NCI-H1436 treated with DMSO at 0.1 percent for 48 hours (cell line): ENCODE measurements at places on chromosomes 1 and 21.

DNA sequence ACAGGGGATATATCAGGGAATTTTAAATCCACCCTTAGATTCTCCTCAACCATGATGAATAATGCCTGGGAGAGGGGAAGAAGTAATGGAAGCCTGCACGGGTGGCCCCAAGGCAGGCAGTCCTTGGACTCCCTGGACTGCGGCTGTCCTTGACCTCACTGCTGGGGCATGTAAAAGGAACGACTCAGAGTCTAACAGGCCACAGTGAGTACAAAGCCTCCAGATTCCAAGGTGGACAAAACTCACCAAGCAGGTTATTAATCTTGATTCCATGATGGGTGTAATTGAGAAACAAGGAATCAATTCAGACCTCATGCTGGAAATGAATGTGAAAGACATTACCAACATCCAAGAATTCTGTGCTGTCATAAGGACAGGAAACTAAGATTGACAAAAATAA lies 13.0 kb upstream of the ARHGAP29 start:
- no peak for DNase-seq

- no peak for DNase-seq
Measured at GRCh38 chr1:35714921-35715567, 3.6 kb downstream of the C1orf216 start.

GRCh38 chr1:60245324-60245723 lies 171.8 kb upstream of the C1orf87 start:
- no peak for DNase-seq

- no peak for DNase-seq
Measured at GRCh38 chr1:116574581-116575291, 3.9 kb upstream of the CD58 start.

DNA sequence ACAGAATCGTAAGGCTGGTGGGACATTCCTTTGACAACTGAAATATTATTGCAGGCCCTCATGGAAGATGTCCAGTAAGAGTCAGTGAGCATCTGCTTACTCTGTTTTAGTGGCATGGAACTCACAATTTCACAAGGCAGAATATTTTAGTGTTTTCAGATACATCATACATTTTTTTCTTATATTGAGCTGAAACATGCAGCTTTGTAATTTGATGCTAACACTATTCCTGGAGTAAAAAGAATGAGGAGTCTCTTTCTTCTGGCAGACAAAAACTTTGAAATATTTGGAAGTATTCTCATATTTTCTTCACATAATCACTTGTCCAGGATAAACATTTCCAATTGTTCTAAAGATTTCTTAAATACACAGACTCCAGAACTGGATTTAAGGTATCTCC lies 17.7 kb downstream of the CLDN17 start:
- no peak for DNase-seq

DNA sequence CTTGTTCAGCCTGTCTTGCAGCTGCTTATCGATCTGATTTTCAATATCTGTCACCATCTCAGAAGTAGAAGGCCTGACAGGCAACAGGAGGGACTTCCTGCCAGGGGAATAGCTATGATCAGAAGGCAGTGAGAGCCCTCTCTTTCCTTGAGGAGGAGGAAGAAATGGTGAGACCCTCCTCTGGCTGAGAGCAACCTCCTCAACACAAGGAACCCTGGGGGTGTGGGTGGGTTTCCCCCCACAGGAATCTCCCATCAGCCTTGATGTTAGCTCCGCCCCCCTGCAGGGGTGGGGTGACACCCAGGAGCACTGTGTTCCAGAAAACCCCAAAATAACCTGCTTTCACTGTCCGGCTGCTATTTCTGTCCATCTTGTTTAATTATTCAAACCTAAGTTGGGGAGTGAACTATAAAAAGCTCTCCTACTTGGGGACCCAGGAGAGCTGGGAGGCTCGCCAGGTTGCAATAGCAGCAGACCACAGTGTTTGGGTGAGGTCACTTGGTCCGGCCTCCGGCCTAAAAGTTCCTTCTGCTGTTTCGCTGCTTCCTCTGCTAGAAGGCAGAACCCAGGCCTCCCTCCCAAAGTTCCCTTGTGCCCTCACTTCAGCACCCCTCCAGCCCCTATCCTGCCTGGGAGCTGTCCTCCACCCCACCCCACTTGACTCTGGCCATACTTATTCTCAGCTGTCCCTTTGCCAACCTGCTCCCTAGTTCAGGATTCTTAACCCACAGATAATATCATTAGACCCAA lies 7.8 kb upstream of the MEF2D start:
- DNase-seq: no peak

DNA sequence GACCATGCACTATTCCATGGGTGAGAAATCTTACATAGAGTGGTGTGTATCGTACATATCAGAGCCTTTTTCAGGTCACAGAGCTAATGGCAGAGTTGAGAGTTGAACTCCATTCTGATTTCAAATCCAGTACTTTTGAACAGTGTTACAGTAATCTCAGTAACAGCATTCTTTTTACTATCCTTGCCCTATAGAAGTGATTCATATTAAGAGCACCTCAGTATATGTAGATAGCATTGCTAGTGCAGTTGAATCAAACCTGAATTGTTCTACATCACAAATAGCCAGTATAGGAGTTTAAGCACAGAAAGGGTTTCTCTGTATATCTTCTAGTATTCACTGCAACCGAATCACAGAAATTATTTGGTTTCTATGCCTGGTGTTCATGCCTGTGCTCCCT lies 11.4 kb upstream of the GBP6 start:
- no peak for DNase-seq

DNA sequence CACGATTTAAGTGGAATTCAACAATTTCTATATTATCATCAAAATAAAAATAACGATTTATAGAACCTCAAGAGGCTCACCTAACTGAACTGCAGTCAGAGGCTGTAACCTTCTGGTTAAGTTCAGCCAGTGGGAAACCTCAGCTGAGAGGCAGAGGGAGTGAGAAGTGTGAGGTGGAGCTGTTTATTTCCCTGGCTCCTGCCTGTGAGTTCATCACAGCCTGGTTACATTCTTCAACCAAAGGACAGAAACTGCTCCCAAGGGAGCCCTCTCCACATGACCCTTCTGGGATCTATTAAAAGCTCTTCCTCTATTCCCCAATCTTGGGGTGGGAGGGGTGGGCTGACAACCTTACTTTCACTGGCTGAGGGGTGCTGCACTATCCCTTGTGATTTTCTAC lies 22.2 kb downstream of the DYNLT5 start:
- DNase-seq: no peak

DNA sequence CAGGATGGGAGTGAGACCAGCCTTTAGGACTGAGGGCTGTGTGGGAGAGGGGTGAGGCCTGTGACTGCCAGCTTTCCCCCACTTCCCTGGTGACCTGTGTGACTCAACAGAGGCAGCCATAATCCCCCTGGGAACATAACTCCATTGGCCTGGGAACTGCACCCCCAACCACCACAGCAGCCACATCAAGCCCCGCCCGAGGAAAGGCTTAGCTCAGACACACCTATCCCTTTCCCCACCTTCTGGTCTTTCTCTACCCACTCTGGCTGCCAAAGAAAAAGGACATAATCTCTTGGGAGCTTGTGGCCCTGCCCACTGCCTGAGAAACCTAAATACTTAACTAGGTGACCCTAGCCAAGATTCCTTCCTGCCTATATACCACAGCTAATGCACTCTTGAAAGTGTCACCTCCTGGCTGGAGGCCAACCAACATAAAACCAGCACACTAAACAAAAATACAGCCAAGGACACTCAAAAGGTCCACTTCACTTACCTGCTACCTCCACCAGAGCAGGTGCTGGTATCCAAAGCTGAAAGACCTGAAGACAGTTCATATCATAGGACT lies 406.6 kb upstream of the CAMK1G start:
- DNase-seq: no peak

DNA sequence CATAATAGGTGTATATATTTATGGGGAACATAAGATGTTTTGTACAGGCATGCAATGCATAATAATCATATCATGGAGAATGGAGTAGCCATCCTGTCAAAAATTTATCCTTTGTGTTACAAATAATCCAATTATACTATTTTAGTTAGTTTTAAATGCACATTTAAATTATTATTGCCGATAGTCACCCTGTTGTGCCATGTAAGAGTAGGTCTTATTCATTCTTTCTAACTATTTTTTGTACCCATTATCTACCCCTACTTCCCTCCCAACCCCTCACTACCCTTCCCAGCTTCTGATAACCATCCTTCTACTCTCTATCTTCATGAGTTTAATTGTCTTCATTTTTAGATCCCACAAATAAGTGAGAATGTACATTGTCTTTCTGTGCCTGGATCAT lies 8.3 kb upstream of the VN1R5 start:
- no peak for DNase-seq

DNA sequence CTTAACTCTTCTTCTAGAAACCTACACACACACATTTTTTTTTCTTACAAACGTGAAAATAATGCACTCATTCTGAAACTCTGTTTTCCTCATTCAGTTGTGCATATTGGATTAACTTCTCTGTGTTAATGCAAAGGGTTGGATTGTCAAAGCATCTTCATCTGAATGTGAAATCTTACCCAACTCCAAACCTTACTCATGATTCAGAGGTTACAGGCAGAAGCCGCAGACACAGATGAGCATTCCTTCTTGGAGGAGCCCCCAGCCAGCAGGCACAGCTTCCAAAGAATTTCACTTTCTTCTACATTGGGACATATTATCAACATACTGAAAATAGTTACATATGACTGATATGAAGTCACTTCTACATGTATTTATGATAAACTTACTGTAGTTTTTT lies 15.7 kb downstream of the PATJ start:
- no peak for DNase-seq

DNA sequence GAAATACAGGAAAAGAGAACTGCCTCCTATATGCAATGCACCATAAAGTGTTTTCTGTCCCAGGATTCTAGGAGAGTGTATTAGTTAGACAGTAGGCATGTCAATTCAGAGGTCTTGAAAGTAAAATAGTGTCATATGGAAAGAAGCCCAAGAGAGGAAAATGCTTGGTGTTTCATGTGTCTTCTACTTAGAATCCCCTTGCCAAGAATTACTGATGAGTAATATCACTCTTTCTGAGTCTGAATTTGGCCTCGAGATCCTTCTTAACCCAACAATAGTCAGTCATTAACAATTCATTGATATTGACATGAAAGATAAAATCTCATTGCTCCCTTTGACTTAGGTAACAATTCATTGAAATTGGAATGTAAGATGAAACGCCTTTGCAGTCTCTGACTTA lies 972.2 kb downstream of the TTLL7 start:
- DNase-seq: no peak

DNA sequence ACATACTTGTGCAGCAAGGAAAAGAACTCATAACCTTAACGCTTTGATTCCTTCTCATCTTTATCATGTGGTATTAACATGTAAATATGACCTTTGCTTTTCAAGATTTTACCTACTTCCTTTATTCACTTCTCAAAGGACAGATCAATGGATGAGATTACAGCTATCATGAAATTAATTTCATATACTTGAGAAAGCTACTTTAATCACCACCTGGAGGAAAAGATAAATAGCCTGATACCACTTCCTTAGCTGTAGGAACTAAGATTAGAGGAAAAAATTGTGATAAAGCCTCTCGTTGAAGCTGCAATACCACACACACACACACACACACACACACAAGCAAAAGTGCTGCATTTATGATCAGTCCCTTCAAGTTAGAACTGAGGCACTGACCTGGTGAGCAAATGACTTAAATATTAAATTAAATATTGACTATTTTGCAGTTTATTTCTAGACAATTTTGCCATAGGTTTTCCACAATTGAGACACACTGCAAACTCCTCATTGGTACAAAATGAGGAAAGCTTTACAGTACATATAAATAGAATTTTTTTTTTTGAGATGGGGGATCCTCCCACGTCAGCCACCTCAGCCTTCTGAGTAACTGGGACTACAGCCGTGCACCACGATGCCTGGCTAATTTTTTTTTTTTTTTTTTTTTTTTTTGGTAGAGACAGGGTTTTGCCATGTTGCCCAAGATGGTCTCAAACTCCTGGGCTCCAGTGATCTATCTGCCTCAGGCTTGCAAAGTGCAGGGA lies 27.2 kb upstream of the DMRTB1 start:
- no peak for DNase-seq

DNA sequence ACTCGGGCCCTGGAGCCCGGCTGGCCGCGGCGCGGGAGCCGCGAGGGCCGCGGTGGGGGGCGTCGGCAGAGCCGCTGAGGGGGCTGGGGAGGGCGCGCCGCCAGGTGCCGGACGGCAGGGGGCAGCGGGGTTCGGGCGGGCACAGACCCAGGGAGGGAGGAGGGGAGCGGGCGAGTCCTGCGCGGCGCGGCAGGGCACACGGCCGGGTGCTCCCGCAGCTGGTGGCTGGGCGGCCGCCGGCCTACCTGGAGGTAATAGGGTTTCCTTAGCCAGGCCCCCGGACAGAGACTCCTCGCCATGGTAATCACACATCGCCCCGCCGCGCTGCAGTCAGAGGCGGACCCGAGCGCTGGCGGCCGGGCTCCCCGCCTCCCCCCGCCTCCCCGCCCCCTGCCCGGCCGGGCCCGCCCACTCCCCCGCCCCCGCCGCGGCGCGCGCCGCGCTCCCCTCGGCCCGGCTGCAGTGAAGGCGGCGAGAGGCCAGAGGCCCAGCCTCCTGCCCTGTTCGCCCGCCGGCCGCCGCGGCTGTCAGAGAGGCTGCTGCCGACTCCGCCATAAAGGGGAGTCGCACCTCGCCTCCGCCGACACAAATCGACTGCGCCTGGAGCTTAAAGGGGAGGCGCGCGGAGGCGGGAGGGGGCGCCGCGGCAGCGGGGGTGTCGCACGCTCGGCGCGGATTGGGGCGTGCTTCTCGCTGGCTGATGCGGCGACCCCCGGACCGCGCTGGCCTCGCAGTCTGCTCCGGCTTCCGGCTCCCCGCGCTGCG lies at the start of gene DIPK1A:
TSS of gene DIPK1A (minus strand) at position 332 of the 765 bp plus-strand sequence. CDS start at position 299, 33 bp downstream.
- DNase-seq: no peak

DNA sequence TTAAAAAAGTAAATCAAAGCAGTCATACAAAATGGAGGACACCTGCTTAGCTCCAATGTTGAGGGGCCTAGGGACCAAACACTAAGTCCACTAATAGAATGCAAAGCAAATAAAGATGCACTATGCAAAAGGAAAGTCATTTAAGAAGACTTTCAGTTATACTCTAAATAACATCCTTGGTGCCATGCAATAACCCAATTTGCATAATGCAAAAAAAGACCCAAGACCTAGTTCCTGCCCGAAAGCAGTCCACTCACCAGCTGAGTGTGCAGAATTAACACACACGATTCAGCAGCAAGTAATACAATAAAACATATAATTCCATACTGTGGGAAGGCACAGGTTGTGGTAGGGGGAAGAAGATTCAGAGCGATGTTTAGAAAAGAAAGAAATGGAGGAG lies 101.8 kb downstream of the TGFBR3 start:
- no peak for DNase-seq

DNA sequence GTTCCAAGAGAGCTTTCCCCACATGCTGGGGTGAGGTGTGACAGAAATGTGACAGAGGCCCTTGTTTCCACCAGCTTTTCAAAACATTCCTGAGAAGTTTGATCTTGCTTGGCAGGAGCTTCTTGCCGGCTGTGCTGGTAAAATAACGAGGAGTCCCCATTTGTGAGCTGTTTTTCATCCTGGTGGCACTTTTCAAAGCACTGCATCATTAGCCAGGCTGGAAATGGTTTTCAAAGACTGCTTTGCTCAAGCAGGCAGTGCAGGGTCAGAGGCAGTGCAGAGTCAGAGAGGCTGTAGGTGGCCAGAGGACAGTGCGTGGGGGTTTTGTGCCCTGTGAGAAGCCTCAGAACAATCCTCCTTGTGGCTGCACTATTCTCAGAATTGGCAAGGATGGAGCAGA lies 75.8 kb upstream of the KCNA3 start:
- no peak for DNase-seq

- DNase-seq: no peak
Measured at GRCh38 chr1:209064850-209065706, 518.4 kb upstream of the CAMK1G start.
